ENCODE measurements at places on chromosomes 6 and 20. TPM values are rescaled to one million over a fixed set of nuclear protein-coding genes. Genes with fewer than 3 reads are reported as not detected.

The C6orf89 gene
- 22.3 TPM for total RNA-seq

The PIGT gene
- total RNA-seq, result 55.9 TPM

The FGD2 gene
- total RNA-seq, result 0.23 TPM

The SYNE1 gene
- 4.6 TPM for total RNA-seq

The KCNK5 gene
- not detected for total RNA-seq

The EBF4 gene
- 0.15 TPM for total RNA-seq

The BICRAL gene
- 4.4 TPM for total RNA-seq

The EEF1E1 gene
- total RNA-seq, result 78.9 TPM

The ZNF311 gene
- 0.84 TPM for total RNA-seq

The TFEB gene
- total RNA-seq, result 8.0 TPM

The LTA gene
- total RNA-seq, result not detected

The SDCBP2 gene
- total RNA-seq, result 11.3 TPM

The HDGFL1 gene
- total RNA-seq, result not detected

The LST1 gene
- total RNA-seq, result not detected

The FAM83C gene
- total RNA-seq, result 1.0 TPM

The EFCAB8 gene
- total RNA-seq, result not detected

The HEY2 gene
- total RNA-seq, result not detected

The MYH7B gene
- total RNA-seq, result not detected

The CST4 gene
- not detected for total RNA-seq

The SLC44A4 gene
- total RNA-seq, result not detected

The SIRPD gene
- total RNA-seq, result not detected

The OR2B6 gene
- not detected for total RNA-seq

The BPIFB2 gene
- total RNA-seq, result not detected

The C6orf15 gene
- 0.16 TPM for total RNA-seq

The LCA5 gene
- 1.9 TPM for total RNA-seq

Data from hair follicular keratinocyte (primary cell).